Stimulated activated CD4-positive, alpha-beta T cell treated with anti-CD3 and anti-CD28 coated beads, Interleukin-1b, Interleukin-23, amount 100 ng/mL, for 1 hour (primary cell): ENCODE measurements at places on chromosomes 7 and 10.

- no peak for DNase-seq
These were observed 78.2 kb downstream of the MGMT start for GRCh38 chr10:129545261-129545660.

DNA sequence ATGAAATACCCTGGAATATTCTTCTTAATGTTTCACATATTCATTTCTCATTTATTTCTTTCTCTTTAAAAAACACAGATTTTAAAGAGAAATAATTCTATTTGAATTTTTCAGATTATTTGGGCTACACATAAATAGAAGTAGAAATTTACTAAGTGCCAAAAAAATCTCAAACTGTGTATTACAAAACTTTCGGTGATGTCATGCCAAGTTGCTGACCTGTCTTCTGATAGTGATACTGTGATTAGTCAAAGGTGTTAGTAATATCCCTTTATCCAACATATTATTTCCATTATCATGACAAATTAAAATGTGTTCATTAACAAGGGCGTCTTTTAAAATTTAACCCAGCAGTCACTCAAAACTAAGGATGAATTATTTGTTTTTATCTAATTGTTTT lies 60.1 kb downstream of the COL28A1 start:
- no peak for DNase-seq

GRCh38 chr10:122161795-122162194 lies 109.3 kb upstream of the BTBD16 start:
- no peak for DNase-seq

DNA sequence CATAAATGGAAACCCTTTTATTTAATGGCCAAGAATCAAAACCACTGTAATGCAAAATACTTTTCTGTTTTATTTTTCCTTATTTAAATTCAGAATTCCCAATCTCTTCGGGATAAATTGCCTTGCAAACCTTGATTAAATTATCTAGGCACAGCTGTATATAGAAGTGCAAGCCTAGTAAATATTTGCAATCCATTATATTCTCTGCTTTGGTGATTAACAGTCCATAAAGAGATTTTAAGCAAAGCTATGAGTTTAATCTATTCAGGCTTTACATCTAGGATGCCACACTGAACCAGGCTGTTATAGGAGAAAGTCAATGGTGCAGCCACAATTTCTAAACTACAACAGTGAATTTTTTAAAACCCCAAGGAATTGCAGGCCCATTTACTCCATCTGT lies 43.6 kb upstream of the THSD7A start:
- no peak for DNase-seq

DNA sequence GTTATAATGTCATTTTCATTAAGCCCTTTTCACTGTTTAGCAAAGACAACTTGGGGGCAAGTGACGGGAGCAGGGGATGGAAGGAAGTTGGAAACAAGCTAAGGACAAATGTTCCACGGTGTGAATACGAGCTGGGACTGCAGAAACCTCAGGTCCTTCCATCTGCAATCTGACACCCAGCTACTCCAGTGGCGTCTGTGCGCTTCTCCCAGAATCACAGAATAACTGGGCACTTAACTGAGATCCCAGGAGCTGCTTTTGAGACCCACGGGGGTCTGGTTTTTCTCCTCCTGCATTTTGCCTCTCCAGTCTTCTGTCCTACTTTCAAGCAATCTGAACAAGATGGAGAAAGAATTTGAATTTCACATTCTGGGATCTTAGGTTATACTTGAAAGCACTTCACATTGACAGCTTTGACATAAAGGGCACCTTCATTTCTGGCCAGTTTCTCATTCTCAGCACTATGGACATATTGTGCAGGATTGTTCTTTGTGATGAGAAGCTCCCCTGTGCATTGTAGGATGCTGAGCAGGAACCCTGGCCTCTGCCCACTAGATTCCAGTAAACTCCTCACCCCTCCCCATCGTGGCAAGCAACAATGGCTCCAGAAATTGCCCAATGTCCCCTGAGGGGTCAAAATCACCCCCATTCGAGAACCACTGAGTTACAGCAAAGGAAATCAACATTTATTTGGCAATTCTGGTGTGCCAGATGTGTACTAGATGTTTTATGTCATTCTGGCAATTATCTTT lies 194.1 kb downstream of the CACNB2 start:
- no peak for DNase-seq
